ENCODE measurements at places on chromosomes 7 and 10. TPM values are rescaled to one million over a fixed set of nuclear protein-coding genes. Genes with fewer than 3 reads are reported as not detected.

NKX1-2 gene
- 0.89 TPM for total RNA-seq

DYNC1I1 gene
- total RNA-seq, result 5.1 TPM

PPRC1 gene
- 56.8 TPM for total RNA-seq

DNA sequence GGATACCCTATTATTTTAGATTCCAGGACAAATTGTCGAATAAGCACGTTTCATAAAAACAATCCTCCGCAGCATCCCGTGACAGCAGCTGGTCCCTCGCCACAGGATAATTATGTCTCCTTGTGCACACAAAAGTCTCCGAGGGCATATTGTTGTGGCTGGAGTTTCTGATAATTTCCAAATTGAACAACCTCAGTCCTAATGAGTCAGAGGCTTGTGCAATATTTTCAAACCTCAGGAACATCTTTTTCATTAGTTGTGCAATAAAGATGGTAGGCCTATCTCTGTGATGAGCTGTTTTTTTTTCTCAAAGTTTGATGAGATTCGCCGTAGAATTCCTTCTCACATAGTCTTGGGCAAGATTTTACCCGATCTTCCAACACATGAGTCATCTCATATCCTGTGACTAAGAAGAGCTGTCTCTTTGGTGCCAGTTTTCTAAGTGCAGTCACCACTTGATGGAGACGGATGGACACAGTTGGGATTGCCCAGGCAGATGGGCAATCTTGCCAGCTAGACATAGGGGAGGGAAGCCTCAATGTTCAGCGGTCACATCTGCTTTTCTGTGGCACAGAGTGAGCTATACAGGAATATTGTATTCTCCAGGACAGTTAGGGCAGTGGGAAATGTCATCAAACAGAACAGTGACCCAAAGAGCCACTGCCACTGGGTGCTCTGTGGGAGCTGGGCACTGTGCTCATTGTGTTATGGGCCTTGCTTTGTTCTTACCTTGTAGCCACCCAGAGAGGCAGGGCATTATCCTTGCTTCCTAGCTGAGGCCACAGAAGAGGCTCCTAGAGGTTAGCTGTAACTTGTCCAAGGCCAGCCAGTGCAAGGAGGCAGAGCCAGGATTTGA lies 7.8 kb downstream of the HTRA1 start:
- H3K4me3 ChIP-seq, result no peak overlapping the region
- peaks cover 31% of the 10 kb centered on the region for H3K4me1 ChIP-seq
- H3K27ac ChIP-seq, result peak overlapping the region; percentile 79
- peak; percentile 87 for DNase-seq
- H3K36me3 ChIP-seq, result no peaks in the 10 kb centered on the region

- no peaks in the 10 kb centered on the region for H3K4me1 ChIP-seq
- no peaks in the 10 kb centered on the region for H3K36me3 ChIP-seq
- H3K27ac ChIP-seq, result no peak overlapping the region
- no peak for DNase-seq
- H3K27me3 ChIP-seq, result peaks cover 20% of the 10 kb centered on the region
- H3K4me3 ChIP-seq, result no peak overlapping the region
Measured at GRCh38 chr7:157738066-157738460, 401.3 kb downstream of the DNAJB6 start.

- no peak overlapping the region for H3K27ac ChIP-seq
- no peak for DNase-seq
- H3K4me1 ChIP-seq, result no peaks in the 10 kb centered on the region
- no peaks in the 10 kb centered on the region for H3K27me3 ChIP-seq
- no peak overlapping the region for H3K4me3 ChIP-seq
Measured at GRCh38 chr7:32224276-32224675, 154.1 kb upstream of the PDE1C start.

- DNase-seq, result no peak
- H3K27me3 ChIP-seq, result no peaks in the 10 kb centered on the region
- peaks cover 4% of the 10 kb centered on the region for H3K36me3 ChIP-seq
- H3K27ac ChIP-seq, result peak overlapping the region; percentile 16
Measured at GRCh38 chr7:100369105-100369504, 4.2 kb upstream of the PILRA start.

DNA sequence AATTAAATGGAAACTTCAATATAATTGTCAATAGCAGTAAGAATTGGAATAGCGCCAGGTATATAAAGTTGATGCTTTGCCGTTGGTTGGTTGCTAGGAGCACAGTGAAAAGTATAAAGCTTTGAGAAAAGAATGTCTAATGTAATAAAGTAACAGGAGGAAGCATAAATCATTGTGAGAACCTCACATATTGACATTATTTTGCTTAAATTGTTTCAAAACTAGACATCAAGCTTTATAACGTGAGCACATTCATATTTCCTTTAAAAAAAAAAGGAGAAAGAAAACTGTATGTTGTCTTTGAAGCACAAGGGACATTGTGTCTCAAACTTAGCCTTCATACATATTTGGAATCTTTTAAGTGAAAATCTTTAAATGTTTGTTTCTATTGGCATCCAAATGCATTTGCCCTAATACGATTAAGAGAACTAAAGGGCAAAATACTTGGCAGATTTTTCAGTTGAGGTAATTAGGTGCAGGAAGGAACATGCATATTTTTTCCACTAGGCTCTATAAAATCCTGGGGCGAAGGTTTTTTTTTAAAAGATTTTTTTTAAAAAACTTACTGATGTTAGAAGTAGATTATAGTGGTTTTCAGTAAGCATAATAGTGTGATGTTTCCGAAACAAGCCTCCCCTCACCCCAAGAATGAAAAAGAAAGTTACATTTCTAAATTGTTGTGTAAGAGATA lies 92.4 kb downstream of the ARID5B start:
- peaks cover 47% of the 10 kb centered on the region for H3K4me1 ChIP-seq
- H3K36me3 ChIP-seq, result no peaks in the 10 kb centered on the region
- peak overlapping the region; percentile 76 for H3K27ac ChIP-seq
- H3K27me3 ChIP-seq, result no peaks in the 10 kb centered on the region
- peak overlapping the region; percentile 8 for H3K4me3 ChIP-seq

- no peak overlapping the region for H3K27ac ChIP-seq
- no peaks in the 10 kb centered on the region for H3K36me3 ChIP-seq
- DNase-seq, result no peak
- H3K4me3 ChIP-seq, result no peak overlapping the region
- no peaks in the 10 kb centered on the region for H3K27me3 ChIP-seq
- H3K4me1 ChIP-seq, result peaks cover 3% of the 10 kb centered on the region
Measured at GRCh38 chr10:127983344-127984100, 76.6 kb downstream of the PTPRE start.
